ENCODE measurements at places on chromosomes 12 and 14. TPM values are rescaled to one million over a fixed set of nuclear protein-coding genes. Genes with fewer than 3 reads are reported as not detected.

The LRFN5 gene
- total RNA-seq, result under 0.01 TPM

The RND1 gene
- total RNA-seq, result 5.5 TPM

The WIF1 gene
- total RNA-seq, result not detected

The PLEKHD1 gene
- total RNA-seq, result 0.06 TPM

The TEDC1 gene
- 9.9 TPM for total RNA-seq

The CCDC175 gene
- total RNA-seq, result not detected

The NANOG gene
- not detected for total RNA-seq

The OR6C2 gene
- total RNA-seq, result not detected

The PROX2 gene
- not detected for total RNA-seq

The COX8C gene
- not detected for total RNA-seq

The TGM1 gene
- 0.32 TPM for total RNA-seq

The M6PR gene
- 221 TPM for total RNA-seq

The TOMM20L gene
- total RNA-seq, result not detected

The PTHLH gene
- total RNA-seq, result 0.25 TPM

The ASCL1 gene
- not detected for total RNA-seq

The CEBPE gene
- not detected for total RNA-seq

The ITGB7 gene
- 0.49 TPM for total RNA-seq

The CD163 gene
- not detected for total RNA-seq

The SCAF11 gene
- total RNA-seq, result 70.6 TPM

The PPP1R36 gene
- 0.57 TPM for total RNA-seq

The MGP gene
- total RNA-seq, result 54.2 TPM

The CAMKK2 gene
- total RNA-seq, result 34.9 TPM

The ADSS1 gene
- 5.9 TPM for total RNA-seq

The P2RX2 gene
- not detected for total RNA-seq

The GPRC5D gene
- total RNA-seq, result not detected

The VASH1 gene
- 54.4 TPM for total RNA-seq

The SLCO1C1 gene
- not detected for total RNA-seq

The KERA gene
- total RNA-seq, result not detected

The HSPB8 gene
- 1.1 TPM for total RNA-seq

The CCDC196 gene
- total RNA-seq, result not detected

The APOF gene
- total RNA-seq, result not detected

The PPP2R5C gene
- total RNA-seq, result 44.4 TPM

The GMPR2 gene
- 97.6 TPM for total RNA-seq

The KCNK10 gene
- not detected for total RNA-seq

The SERPINA12 gene
- not detected for total RNA-seq

The TAS2R42 gene
- total RNA-seq, result not detected

Data from bladder microvascular endothelial cell (primary cell).